ENCODE measurements at places on chromosomes 7 and 10. TPM values are rescaled to one million over a fixed set of nuclear protein-coding genes. Genes with fewer than 3 reads are reported as not detected.

COX19 gene
- 3.9 TPM for total RNA-seq

CHAT gene
- not detected for total RNA-seq

ARMH3 gene
- total RNA-seq = 13.1 TPM

PRXL2A gene
- total RNA-seq = 1.1 TPM

Data from IMR-90 (cell line).